ENCODE measurements at places on chromosomes 7 and 10.

DNA sequence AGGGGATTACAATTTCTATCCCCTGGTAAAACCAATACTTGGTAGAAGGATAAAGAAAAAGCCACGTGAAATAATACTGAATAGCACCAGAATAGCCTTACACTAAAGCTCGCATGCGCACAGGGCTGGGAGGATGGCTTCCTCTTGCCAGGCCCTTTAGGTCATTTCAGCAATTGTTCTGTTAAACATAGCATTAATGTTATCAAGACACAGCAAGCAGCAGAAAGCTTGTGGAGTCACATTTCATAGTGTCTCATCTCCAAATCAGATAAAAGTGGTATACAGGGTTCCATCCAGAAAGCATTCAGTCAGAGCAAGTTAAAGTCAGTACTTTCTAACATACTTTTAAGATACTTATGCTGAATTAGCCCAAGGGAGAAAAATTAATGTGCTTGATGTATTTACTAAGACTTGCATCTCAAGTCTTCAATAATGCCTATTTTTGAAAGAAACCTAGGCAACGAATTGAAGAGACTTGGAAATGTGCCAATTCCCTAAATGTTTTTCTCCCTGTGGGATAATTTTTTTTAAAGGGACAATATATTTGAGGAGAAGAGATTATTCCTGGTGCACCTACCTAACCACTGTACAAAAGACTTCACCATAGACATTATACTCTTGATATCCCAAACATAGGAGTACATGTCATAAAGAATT lies 14.3 kb upstream of the NPM3 start:
- no peak for DNase-seq

- no peak for DNase-seq
These were observed 7.2 kb upstream of the ADAM22 start for GRCh38 chr7:87926581-87927461.

- no peak for DNase-seq
These were observed 4.3 kb downstream of the DAGLB start for GRCh38 chr7:6443372-6443941.

DNA sequence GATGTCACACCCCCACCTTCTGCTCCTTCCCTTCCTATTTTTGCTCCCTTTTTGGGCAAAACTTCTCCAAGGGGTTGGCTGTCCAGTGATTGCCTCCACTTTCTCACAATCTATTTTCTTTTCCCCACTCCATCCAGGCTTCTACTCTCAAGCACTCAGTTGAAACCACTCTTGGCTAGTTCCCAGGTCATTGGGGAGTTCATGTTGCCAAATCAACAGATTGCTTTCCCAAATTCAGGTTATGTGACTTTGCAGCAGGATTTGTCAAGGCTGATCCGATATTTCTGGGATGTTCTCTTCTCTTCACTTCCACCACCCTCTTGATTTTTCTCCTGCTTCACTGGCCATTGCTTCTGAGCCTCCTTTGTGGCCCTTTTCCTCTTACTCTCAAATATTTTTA lies 258.7 kb upstream of the SLC26A5 start:
- DNase-seq, result no peak

DNA sequence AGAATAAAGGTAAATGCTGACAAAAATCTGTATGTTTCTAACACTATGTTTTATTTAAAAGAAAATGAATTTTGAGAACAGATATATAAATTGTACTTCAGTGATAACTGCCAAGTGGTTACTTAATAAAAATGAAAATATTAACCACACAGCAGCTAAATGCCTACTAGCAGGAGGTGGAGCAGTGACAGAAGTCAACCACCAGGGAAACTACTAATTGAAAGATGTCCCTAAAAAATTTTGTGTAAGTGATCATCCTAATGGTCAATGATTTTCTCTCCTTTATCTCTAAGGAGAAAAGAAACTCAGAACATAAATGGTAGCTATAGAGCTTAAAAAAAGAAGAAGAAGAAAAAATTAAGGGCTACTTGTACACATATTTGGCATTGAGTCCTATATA lies 22.9 kb downstream of the WNT16 start:
- no peak for DNase-seq
